ENCODE measurements at places on chromosomes 7 and 10.
A peak's percentile ranks its signal among the peaks of the same experiment; 100 is the strongest.

DNA sequence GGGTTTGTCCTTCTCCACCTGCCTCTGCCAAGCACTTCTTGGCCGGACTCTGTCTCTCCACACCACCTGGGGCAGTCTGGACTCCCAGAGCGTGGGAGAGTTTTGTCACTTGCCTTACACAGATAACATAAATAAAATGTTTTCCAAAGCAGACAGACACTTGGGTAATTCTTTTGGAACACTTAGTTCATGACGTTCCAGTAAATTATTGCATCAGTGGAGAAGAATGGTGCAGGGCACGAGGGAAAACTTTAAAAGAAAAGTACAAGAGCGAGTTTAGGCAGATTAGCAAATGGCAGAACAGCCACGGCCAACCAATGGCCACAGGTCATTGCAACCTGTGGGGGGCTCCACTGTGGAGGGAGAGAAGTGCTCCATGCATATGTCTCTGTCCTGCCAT is 170.6 kb upstream of the GRB10 start:
- DNase-seq, result no peak

- no peak for DNase-seq
Observed at GRCh38 chr10:44858988-44859387, 52.1 kb upstream of the TMEM72 start.

- DNase-seq, result no peak
Observed at GRCh38 chr7:1925973-1926907, 256.2 kb downstream of the ELFN1 start.

GRCh38 chr7:151919595-151919994 is 36.7 kb upstream of the GALNTL5 start:
- no peak for DNase-seq

DNA sequence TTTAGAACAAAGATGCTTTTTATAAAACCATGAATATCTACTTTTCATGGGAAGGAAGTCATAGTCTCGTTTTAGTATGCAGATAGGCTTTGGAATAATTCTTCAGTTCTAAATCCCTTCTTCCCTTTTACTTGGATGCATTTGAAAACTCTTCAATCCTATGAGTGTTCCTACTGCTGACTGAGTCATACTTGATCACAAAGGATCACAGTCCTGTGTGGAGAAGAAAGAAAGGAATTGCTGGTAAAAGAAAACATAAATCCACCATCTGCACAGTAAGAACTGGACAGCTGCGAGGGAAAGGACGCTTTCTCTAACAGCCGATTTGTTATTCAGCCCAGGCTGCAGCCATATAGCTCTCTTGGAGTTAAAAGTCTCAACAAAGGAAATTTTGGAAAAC is 209.9 kb downstream of the SEMA3E start:
- no peak for DNase-seq

DNA sequence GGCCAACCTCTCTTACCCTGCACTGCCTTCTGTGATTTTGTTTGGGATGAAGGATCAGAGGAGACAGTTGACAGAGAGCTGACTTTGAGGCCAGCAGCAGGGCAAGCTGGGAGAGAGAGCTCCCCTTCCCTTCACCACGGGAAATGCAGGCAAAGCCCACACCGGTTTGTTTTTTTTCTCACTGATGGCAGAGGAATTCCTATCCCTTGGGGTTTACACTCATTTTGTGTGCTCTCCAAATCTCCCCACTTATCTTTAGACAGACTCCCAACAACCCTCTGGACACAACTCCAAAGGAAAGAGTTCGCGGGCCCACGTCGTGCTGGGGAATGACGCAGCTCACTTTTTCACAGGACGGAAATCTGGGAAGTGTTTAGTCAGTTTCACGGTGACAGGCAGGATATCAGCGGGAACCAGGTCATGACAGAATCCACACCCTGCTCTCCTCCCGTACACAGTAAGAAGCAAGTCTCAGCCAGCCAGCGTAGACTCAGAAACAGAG is 68.3 kb upstream of the FAM171A1 start:
- DNase-seq, result no peak

DNA sequence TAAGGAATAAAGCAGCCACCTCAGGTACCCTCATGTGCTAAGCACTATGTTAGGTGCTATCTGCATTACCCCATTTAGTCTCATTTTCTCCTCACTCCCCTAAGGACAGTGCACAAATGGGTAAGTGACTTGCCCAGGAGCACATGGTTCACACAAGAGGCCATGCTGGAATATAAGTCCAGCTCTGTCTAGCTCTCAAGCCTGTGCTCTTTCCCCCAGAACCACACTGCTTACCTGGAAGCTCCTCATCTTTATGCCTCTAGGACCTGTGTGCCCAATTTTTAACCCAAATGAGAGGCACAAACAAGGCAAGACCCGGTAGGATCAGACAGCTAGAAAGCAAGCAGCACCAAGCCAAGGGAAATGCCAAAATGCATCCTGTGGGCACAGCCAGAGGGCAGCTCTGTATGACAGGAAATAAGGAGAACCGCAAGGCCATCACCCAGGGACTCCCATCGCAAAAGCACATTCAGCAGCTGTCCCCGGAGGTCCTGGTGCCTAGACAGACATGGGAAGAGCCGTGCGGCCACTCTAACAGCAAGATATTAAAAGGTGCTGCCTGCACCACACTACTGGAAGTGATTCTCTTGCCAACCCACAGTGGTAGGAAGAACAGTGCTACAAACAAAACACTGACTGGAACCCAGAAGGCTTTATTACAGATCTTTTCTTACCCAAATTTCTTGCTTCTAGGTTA is 88.1 kb downstream of the GSAP start:
- DNase-seq, result no peak

DNA sequence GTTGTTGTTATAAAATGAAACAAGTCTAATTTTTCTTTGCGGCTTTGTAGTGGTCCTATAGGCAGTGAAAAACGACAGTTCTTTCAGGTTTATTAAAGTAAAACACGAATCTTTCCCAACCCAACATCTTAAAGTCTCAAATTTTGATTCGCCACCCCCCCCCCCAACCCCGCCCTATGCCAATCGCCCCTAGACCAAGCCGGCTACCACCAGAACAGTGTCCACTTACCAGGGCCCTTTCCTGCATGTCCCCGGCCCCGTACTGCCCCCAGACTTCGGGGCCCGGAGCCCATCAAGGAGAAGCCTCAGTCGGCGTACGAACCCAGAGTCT is 335 bp upstream of the CHCHD1 start:
- no peak for DNase-seq

- no peak for DNase-seq
Observed at GRCh38 chr10:50395851-50396250, 144.5 kb upstream of the ASAH2 start.

DNA sequence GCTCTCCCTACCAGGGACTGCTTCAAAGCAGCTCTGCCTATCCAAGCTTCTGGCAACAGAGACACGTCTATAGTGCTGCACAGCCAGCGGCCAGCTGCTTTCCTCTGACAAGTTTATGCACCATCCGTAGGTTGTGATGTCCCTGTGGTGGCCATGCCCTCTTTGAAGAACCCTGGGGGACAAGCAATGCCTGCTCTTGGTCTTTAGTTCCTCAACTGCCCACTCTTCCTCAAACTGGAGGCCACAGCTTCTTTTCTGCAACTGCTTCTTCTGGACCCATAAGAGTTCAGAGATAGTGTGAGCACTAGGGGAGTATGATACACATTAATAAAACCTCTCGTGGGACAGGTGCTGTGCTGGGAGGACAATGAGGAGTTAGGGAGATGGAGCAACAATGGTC is 164.9 kb downstream of the ELMO1 start:
- DNase-seq, result no peak

DNA sequence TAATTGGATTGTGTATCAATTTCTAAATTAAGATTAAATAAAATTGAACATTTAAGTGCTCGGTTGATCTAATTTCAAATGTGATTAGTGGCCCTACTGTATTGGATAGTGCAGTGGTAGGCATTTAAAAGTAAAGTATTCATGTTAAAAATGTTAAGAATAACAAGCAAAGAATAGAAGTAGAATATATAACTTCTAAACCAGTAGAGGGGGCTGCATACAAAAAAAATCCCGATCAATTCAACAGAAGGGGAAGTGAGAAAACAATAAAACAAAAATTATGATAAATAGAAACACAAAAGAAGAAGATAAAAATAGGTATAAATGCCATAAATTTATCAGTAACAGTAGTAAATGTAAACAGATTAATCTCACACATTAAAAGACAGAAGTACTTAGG is 24.9 kb upstream of the WDFY4 start:
- no peak for DNase-seq

- no peak for DNase-seq
Observed at GRCh38 chr10:86968271-86968993, at the start of gene ADIRF. ADIRF (plus strand) TSS chr10:86968482; CDS start chr10:86968545, 63 bp downstream.

- DNase-seq, result no peak
Observed at GRCh38 chr10:73898730-73899410, 12.1 kb upstream of the PLAU start.

DNA sequence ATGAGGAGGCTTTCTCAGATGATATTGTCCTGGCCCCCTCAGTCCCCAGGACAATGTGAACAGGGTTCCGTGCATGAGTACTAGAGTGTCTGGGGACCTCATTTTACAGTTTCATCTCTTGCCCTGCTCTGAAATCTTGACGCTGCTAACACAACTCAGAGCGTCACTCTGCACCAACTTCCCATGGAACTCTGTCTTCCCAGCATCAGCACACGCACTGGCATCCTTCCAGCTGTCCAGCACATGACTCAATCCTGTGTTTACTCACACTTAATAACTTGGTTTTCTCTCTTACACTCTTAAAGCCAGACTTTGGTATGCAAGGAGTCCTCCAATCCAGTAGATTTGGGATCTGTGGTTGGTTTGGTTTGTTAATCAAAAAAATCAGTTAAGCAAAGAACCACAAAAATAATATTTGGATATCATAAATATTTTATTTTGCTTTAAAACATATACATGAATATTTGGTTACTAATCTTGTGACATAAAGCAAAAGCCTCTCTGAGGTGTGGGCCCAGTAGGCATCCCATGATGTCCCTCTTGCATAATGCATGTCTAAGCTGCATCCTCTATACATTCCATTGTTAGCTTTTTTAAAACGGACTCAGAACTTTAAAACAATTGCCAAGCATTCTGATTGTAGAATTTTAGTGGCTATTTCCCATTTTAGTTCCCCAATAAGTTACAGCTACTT is 131.0 kb downstream of the CXCL12 start:
- no peak for DNase-seq

- DNase-seq, result no peak
Observed at GRCh38 chr7:738723-739454, 11.8 kb upstream of the PRKAR1B start.

DNA sequence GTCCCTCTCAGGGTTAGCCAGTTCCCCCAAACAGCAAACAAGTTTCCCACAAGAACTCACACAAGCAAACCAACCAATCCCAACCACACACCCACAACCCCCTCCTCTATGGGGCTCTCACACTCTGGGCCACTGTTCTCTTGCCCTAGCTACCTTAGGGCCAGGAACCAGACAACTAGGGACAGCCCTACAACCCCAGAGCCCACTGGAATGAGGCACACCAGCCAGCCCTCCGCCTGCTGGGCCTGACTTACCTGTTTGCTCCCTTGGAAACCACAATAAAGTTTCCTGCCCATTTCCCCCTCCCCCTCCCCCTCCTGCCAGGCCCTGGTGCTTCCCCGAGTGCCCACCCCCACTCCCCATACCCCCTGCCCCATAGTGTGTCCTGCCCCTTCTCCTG is 132.6 kb downstream of the WDR11 start:
- no peak for DNase-seq

DNA sequence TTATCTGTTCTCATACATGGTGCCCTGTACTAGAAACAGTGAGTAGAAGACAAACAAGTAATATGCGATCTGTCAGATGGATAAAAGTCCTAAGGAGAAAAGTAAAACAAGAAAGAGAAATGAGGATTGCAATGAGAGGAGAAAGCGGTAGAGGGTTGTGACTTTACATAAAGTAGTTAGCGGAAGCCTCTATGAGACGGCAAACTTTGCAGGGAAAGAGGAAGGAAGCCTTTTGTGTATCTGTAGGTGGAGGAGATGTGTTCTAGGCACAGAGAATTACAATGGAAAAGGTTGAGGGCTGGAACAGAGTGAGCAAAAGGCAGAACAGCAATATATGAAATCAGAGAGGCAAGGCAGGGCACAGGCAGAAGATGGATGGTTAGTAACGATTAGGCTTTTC is 150.4 kb upstream of the SEMA3E start:
- DNase-seq, result no peak

DNA sequence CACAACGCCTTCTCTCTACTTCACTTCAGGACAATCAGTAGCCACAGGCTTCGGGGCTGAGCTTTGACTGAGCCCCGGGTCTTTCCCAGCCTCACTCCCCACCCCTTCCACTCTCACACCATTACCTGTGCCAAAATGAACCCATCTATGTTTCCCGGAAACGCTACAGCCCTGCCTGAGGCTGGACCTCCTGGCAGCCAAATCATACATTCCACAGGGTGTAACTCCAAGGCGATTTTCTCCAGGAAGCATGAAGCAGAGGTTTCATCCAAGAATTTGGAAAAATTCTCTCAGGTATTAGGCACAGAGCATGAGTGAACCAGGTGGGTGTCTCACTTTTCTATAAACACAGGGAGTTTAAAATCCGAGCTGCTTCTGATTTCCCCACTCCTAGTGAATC is 286.3 kb downstream of the TNS3 start:
- DNase-seq, result no peak

- DNase-seq, result no peak
Observed at GRCh38 chr10:17460756-17461155, 6.4 kb upstream of the ST8SIA6 start.

- DNase-seq, result no peak
Observed at GRCh38 chr10:94016727-94017714, 23.3 kb downstream of the PLCE1 start.

GRCh38 chr7:122402235-122402634 is 97.7 kb upstream of the FEZF1 start:
- no peak for DNase-seq

DNA sequence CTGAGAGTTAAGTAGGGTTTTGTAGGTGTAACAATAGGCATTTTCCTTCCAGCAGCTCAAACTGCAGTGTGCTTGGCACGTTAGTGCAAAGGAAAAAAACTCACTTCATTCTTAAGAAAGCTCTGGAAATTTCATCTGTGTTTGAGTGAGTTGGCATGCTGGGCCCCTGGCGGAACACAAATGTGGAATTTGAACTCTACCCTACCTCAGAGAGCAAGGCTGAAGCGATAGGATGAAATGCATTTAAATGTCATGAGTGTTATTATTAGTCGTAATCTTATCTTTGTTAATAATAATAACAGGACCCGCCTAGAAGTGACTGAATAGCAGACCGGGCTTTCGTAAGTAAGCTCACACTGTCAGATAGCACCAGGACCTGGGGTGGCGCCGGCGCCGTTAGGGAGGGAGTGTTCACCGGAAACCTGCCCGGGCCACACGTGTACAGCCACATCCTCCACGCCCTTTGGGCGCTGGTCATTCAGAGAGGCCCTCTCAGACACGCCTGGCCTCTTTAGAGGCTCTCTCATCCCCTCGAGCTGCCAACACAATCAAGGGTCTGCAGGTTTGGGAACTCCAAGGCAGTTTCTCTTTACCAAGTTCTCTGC is 63.5 kb downstream of the GRK5 start:
- DNase-seq, result peak; percentile 12

DNA sequence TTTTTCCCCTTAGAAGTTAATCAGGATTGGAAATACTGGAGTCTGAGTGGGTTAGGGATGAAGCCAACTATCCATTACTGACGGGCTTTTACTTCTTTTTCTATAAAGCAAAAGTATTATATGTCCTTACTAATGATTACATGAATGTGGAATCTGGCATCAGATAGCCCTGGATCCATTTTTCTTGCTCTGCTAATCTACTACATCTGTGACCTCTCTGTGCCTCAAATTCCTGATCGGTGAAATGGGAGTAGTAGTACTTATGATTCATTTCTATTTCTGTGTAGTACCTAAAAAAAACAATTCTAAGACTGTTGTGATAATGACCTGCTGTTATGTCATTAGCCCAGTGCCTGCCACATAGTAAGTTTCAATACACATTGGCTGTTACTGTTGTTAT is 621.6 kb downstream of the SORCS3 start:
- DNase-seq, result no peak

GRCh38 chr7:100575746-100576383 is 2.2 kb upstream of the SAP25 start:
- DNase-seq, result no peak

Data from activated CD4-positive, CD25-positive, alpha-beta regulatory T cell treated with anti-CD3 and anti-CD28 coated beads, Interleukin-2, amount 50 U/mL, for 16 hours (primary cell).